OCI-LY7 (cell line): ENCODE measurements at places on chromosomes 12 and 14.

DNA sequence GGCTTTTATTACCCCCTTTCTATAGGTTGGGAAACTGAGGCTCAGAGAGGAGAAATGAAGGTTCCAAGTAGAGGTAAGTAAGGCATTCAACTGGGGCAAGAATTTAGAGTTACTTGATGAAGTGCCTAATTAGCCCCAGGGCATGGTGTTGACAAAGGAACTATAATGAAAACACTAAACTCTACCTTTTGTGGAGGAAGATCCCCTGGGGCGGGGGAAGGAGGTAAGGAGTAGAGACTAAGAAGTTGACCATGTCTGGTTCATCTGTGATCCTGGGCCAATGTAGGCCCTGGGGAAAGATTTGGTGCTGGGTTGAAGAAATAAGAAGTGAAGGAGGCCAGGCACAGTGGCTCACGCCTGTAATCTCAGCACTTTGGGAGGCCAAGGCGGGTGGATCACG lies 16.2 kb upstream of the COX6A1 start:
- no peak for DNase-seq

DNA sequence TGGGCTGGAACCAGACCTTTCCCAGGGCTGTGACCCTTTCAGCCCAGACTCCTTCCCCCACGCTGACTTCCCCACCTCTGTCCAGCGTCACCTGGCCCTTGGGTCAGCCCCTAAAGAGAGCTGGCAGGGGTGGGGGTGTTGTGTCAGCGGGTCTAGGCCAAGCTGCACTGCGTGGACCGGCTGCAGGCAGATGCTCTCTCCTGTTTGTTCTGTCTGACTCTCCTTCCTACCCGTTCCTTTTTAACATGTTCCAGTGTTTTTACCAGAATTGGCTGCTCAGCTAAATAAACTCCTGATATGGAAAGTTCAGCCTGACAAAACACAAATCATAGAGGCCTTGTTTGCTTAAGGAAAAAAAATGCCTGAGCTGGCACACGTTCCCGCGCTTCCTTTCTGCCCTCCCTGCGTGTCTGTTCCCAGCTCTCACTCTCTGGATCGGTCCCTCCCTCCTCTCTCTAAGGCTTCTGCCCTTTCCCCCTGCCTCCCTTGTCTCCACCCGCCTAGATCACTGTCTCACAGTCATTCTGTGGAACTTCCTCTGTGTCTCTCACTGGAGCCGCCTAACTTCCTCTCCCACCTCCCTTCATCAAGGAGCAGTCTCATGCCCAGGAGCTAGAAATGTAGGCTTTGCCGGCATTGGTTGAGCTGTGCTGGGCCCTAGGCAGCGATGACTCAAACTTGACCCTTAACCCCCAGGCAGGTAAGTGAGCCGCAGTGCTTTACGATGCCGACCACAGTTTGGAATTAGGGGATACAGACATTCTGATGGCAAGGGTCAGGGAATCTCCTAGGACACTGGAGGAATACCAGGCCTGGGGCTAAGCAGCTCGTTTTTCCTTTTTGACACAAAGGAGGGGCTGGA lies 15.5 kb upstream of the MLXIP start:
- DNase-seq, result no peak

DNA sequence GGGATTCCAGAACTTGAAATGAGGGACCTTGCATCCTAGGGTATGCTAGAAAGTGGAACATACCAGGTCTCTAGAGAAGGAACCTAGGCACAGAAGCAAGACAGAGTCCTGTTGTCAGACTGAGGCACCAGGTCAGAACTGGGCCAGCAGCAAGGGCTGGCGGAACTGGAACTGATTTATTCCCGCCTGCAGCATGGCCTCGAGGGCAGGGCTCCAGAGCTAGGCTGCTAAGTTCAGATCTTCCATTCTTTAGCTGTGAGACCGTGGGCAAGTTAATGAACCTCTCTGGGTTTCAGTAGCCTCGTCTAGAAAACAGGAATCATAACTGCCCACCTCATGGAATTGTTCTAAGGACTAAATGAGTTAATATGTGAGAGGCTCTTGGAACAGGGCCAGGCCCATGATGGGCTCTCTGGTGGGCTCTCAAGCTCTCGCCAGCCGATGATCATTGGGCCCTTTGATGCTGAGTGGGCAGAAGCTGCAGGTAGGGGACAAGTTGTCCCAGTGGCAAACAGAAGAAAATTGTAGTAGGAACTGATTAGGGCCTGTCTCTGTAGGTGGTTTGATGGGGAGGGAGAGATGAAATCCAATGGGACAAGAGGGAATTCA lies 199.8 kb downstream of the ZFP36L1 start:
- DNase-seq, result no peak

DNA sequence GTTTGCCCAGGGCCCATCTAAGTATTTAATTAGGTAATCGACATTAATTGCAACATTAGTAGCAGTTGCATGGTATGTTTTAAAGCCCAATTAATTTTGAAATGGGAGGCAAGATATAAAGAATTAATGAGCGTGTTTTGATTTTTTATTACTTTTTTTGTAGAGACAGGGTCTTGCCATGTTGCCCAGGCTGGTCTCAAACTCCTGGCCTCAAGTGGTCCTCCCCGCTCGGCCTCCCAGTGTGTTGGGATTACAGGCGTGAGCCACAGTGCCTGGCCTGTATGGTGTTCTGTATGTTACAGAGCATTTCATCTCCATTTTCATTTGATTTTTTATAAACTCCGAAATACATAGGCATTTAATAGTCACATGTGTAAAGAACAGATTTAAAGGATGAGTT lies 856 bp downstream of the GOLGA5 start:
- no peak for DNase-seq
